Uterus (tissue), 4 donors: ENCODE measurements at places on chromosomes 2 and 18.
A peak's percentile ranks its signal among the peaks of the same experiment; 100 is the strongest.

DNA sequence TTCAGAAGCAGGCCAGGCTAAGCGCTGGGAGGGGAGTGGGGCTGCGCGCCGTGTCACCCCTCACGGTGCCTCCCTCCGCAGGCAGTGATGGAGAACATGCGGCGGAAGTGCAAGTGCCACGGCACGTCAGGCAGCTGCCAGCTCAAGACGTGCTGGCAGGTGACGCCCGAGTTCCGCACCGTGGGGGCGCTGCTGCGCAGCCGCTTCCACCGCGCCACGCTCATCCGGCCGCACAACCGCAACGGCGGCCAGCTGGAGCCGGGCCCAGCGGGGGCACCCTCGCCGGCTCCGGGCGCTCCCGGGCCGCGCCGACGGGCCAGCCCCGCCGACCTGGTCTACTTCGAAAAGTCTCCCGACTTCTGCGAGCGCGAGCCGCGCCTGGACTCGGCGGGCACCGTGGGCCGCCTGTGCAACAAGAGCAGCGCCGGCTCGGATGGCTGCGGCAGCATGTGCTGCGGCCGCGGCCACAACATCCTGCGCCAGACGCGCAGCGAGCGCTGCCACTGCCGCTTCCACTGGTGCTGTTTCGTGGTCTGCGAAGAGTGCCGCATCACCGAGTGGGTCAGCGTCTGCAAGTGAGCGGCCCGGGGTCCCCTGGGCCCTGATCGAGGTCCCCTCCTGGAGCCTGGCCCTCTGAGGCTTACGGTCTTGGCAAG lies 12.2 kb downstream of the WNT10A start:
- peak; percentile 44 for DNase-seq

DNA sequence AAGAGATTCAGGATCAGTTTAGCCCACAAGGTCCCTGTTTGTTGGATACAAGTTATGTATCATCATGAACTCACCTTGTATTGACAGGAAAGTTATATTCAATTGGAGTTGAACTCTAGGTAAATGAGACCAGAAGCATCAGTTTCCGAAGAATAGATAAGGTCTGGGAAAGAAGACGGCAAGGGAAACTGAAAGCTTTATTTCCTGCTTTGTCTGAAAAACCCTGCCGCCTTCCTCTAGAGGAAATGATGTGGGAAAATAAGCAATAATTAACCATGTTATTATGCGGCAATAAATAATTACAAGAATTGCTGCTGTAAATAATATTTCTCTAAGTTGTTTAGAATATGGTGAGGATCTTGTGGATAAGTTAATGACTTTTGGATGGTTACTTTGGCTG lies 32.0 kb downstream of the LPIN1 start:
- DNase-seq: no peak

DNA sequence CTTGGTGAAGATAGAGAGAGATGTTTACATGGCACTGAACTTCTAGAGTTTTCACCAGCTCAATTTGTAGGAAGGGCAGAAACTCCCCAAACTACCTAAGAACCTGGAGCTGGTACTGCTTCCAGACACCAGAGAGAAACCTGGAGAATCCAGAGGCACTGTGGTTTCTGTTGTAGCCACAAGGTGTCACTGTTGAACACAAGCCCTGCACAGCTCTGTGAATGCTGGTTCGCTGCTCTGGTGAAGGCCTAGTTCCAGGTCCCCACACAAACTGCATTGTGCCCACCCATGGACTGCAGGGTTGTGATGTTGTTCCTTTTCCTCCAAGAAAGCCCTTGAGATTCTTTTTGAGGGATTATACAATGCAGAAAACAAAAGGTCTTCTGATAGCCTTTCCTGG lies 150.5 kb upstream of the HS6ST1 start:
- DNase-seq: no peak

- peak; percentile 49 for DNase-seq
These were observed 5.4 kb downstream of the SPR start for GRCh38 chr2:72892506-72893173.

DNA sequence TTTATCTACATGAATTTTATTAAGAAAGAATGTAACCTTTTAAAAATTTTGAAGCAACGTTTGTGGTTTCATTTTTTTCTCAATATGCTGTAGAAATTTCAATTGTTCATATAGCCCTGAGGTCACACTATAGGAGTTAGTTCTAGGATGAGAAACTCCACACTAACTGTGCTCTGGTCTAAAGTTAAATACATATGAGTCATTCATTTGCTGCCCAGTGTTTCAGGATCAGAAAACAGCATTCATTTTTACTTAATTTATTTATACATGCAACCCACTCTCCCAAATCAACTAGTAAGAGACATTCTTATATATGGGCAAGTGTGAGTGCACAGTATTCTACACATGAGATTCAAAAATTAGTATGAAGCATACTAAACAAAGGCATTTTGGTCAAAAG lies 137.9 kb downstream of the DOCK10 start:
- DNase-seq: no peak
